NCI-H187 treated with DMSO at 0.1 percent for 48 hours (cell line): ENCODE measurements at places on chromosomes 16 and 17.

DNA sequence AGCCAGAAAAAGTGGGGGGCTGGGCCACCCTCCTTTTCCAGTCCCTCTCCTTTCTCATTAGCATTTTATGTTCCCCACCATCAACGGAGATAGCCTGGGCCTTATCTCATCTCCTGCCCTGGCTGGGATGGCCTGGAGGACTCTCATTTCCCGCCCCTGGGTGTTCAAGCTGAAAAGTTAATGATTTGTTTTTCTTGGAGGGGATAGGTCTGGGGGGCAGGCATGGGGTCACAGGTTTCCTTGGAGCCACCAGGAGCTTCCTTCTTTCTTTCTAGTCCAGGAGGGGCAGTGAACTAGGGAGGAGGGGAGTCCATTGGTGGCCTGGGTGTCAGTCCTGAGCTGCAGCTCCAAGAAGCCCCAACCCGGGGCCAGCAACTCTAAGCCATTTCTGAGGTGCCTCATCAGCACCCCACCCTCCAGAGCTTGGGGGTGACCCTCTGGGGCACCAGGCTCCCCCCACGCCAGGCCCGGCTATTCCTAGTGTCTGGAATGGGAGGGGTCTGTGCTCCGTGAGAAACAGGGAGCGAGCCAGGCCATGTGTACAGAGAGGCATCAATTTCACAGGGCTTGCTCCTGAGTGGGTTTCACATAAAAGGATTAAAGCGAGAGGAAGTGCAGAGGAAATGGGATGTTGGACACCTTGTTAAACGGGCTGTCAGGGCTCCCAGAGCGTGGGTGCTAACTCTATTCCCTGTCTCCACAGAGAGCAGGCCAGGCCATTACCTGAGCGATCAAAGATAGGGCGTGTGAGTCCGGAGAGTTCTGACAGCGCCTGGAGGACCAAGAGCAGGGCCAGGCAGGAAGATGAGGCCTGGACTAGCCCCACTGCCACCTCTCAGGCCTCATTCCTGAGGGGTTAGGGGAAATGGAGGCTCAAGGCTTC is 90.6 kb upstream of the LHX1 start:
- no peak for DNase-seq

DNA sequence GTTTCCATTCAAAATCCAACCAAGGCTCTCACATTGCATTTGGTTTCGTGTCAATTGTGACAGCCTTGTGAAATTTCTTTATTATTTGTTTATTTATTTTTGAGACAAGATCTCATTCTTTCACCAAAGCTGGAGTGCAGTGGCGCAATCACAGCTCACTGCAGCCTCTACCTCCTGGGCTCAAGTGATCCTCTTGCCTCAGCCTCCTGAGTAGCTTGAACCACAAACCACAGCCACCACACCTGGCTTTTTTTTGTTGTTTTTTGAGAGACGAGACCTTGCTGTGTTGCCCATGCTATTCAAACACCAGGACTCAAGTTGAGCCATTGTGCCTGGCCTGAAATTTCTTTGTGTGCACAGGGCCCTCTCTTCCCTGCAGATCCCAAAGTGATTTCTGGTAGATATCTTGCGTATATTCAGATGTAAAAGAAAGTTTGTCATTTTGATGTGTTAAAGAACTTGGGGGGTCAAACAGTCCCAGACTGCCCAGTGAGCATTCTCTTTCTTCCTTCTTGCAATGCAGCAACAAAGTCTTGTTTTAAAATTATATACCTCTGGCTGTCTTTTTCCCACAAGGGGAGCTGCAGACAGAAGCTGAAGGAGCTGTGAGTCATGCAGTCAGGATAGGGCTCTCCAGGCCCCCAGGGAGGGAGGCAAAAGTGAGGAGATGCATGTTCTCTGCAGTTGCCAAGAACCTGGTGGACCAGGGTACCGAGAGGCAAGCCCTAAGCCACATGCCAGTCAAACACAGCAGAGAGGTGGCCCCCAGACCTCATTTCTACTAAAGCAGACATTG is 15.5 kb upstream of the USP22 start:
- DNase-seq: no peak

DNA sequence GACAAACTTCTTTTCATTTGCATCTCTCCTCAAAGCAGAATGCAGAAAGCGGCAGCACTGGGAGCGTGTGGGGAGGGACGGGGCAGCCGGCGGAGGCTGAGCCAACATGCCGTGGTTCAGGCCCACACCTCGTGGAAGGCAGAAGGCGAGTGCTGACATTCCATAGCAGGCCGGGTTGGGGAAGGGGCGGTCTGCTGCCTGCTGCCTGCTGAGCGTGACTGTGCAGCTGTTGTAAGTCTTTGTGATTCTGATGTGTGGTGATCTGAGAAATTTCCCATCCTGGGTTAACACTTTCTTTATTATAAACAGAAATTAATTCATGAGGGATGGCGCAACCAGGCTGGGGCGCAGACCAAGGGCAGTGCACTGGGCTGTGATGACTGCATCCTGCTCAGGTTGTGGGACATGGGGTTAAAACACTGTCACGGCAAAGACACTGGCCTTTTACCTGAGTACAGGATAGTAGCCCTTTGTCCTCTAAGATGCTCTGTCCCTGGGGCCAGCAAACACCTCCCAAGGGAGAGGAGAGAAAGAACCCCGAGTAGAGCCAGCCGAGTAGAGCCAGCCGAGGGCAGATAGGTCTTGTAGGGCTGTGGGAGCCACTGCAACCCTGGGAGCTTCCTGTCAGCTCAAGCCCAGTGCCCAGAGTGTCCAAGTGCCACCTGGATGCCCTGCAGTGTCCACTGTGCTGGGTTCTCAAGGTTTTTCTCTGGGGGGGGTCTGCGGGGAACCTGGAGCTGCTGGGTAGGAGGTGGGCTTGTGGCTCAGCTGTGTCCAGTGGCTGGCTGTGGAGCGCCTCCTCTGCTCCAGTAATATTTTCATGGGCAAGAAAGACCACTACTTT is 8.8 kb upstream of the DNASE1 start:
- DNase-seq: no peak

- no peak for DNase-seq
Observed at GRCh38 chr17:51487947-51488346, 227.6 kb downstream of the UTP18 start.

- DNase-seq: no peak
Observed at GRCh38 chr16:28555561-28555960, 1.8 kb downstream of the SGF29 start.

- DNase-seq: no peak
Observed at GRCh38 chr16:11734025-11734652, 8.5 kb downstream of the TXNDC11 start.

DNA sequence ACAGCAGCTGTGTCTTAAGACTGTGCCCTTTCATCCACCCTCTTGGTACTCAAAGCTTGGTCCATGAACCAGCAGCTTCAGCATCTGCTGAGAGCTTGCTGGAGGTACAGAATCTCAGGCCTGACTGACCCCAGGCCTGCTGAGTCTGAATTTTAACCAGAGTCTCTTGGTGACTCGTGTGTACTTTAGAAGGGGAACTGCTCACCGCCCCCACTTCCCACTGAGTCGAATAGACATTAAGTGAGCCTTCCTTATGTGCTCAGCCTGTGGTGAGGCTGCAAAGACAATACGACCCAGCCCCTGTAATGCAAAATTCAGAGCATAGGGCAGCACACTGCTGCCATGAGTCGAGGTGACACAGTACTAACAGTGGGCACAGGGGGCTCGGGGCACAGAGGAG is 662.8 kb downstream of the WWOX start:
- no peak for DNase-seq

DNA sequence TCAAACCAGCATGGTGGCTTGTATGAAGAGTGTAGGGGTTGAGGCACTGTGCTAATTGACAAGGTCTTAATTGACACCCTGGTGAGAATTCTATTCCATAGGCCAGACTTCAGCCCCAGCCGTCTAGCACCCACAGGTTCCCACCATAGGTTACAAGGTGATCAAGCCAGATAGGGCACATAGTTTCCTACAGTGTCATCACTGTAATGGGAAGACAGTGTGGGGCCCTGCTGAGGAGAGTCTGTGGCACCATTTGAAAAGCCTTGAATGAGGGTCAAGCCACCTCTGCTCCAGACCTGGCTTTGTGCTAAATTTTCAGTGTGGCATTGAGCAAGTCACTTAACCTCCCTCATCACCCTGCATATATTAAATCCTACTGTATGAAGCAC is 36.2 kb downstream of the YPEL2 start:
- no peak for DNase-seq

GRCh38 chr17:82302991-82303943 is 14.1 kb downstream of the CD7 start:
- no peak for DNase-seq

DNA sequence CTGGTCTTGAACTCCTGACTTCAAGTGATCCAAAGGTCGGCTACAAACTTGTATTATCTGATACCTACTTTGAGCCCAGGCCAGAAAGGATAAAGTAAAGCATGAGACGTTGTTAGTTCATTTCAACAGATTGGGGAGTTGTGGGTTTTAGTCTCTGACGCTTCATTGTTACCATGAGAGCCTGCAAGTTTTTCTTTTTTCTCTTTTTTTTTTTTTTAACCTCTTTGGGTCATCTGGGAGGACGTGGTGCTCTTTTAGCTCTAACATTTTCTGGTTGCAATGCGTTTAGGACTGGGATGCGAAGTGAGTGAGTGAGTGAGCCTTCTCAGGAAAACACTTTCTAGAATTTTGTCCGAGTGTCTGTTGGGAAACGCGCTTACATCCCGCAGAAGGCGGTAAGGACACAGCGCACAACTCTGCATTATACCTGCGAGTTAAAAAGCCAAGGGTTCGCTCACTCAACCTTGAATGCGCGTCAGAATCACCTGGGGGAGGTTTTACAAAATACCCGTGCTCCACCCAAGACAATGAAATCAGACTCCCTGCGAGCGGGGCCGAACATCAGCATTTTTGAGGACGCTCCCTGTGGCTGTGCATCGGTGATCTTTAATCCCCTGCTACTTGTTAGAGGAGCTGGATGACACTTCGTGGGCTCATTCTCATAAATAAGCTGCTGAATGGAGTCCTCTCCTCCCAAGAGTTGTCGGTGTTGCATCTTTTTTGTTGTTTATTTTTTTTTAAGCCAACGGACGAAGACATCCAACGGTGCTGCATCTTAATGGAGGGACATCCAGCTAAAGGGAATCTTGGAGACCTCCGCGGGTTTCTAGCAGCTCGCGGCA is 629 bp upstream of the RNF135 start:
- no peak for DNase-seq

GRCh38 chr16:70476272-70477020 is 22.1 kb downstream of the FCSK start:
- no peak for DNase-seq

DNA sequence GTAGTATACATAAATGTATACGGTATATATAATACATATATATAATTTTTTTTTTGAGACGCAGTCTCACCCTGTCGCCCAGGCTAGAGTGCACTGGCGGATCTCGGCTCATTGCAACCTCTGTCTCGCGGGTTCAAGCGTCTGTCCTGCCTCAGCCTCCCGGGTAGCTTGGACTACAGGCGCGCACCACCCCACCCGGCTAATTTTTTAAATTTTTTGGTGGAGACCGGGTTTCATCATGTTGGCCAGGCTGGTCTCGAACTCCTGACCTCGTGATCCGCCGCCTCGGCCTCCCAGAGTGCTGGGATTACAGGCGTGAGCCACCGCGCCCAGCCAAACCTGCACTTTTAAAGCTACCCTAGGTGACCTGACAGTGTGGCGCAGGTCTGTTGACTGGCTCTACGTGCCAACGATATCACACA is 745 bp downstream of the PAM16 start:
- DNase-seq: no peak

DNA sequence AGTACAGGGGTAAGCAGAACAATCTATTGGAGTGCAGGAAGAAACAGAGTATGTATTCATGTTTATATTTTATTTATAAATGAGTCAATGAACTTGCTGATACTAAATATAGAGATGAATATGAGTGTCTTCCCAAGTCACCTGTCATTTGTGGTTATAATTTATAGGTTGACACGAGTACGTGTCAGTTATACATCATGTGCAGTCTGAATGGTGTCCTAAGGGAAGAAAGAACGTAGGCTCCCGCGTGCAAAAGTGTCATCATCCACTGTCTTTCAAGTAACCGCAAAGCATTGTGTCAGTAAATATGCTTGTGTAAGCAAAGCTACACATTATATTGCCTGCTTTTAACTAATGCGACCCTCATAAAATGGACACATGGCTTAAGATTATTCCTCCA is 786.1 kb downstream of the KCNJ2 start:
- no peak for DNase-seq

- no peak for DNase-seq
Observed at GRCh38 chr17:17837380-17837821, 615 bp upstream of the SREBF1 start.

DNA sequence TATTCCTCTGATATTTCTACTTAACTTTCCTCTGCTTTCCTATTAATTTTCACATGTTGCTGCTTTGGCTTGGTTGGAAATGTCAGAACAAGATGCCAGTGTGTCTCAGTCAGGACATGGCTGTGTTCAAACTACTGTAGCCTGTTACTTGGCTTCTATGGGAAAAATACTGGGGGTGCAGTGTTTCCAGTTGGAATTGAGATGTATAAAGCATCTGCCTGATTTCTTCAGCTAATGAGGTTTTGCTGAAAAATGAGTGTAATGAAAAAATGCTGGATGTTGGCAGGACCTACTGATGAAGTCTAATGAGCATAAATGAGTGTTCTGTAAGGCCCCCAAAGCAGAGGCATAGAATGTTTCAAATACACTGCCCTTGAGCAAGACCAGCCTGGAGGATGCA is 166.6 kb downstream of the PHKB start:
- no peak for DNase-seq

DNA sequence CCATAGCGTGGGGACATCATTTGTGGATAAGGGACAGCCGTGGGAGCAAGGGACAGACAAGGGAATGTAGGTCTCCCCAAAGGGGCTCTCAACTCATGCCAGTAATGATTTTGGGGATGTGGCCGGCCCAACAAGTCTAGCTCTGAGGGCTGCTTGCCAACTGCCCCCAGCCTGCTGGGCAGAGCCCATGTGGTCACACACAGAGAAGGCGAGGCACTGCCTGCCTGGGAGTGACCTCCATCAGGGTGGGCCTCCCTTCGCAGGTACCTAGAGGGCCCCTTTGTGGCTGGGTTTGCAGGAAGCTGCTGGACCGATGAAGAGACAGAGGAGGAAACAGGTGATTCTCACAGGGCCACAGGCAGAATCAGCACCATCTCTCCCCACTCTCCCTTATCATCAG is 177.1 kb downstream of the C16orf78 start:
- DNase-seq: no peak

DNA sequence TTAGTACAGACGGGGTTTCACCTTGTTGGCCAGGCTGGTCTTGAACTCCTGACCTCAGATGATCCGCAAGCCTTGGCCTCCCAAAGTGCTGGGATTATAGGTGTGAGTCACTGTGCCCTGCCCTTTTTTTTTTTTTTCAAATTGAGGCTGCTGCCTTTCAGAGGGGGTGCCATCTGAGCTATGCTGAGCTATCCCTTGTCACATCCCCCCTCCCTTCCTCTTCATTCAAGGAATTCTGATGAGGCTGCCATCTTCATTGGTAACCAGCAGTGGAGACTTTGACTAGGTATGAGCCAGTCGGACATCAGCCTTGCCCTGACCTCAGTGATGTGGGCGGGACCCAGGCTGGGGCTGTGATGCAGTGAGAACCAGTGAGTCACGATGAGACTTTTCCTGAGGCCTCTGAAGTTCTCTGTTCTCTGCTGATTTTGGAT is 24.4 kb upstream of the GPT2 start:
- DNase-seq: no peak
